ENCODE measurements at places on chromosomes 16 and 17. TPM values are rescaled to one million over a fixed set of nuclear protein-coding genes. Genes with fewer than 3 reads are reported as not detected.
A peak's percentile ranks its signal among the peaks of the same experiment; 100 is the strongest.

- H3K4me3 ChIP-seq, result no peak overlapping the region
- DNase-seq, result no peak
- no peaks in the 10 kb centered on the region for H3K4me1 ChIP-seq
- no peaks in the 10 kb centered on the region for H3K36me3 ChIP-seq
These were observed 78.8 kb upstream of the DOC2B start for GRCh38 chr17:260031-260791.

DNA sequence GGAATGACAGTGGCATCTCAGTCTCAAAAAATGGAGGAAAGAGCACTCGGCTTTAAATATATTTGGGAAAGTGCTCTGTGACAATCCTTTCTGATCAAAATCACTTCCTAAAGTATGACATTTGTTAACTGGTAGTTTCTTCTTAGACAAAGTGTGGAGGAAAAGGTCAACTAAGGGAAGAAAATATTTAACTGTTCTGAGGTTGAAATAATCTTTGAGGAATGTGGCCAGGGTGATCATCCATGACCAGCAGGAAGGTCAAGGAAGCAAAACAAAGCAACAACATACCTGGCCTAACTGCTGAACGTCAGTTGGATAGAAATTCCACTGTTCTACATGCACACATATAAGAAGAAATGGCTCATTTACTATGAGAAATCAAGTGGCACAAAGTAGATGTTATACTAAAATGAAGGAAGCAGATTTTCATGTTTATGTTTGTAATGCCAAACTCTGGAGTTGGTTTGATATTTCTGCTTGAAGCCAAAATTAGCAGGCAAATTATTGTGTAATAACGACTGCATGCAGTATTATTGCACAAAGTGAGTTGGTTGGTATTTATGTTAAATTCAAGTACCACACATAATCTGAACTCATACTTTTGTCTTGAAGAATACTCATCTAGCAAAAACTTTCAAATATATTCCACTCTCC is 87.3 kb upstream of the CORO6 start:
- H3K36me3 ChIP-seq, result no peaks in the 10 kb centered on the region
- peak; percentile 73 for DNase-seq
- peak overlapping the region; percentile 81 for H3K27ac ChIP-seq
- H3K27me3 ChIP-seq, result no peaks in the 10 kb centered on the region
- H3K4me1 ChIP-seq, result peaks cover 40% of the 10 kb centered on the region
- H3K4me3 ChIP-seq, result peak overlapping the region; percentile 2

DNA sequence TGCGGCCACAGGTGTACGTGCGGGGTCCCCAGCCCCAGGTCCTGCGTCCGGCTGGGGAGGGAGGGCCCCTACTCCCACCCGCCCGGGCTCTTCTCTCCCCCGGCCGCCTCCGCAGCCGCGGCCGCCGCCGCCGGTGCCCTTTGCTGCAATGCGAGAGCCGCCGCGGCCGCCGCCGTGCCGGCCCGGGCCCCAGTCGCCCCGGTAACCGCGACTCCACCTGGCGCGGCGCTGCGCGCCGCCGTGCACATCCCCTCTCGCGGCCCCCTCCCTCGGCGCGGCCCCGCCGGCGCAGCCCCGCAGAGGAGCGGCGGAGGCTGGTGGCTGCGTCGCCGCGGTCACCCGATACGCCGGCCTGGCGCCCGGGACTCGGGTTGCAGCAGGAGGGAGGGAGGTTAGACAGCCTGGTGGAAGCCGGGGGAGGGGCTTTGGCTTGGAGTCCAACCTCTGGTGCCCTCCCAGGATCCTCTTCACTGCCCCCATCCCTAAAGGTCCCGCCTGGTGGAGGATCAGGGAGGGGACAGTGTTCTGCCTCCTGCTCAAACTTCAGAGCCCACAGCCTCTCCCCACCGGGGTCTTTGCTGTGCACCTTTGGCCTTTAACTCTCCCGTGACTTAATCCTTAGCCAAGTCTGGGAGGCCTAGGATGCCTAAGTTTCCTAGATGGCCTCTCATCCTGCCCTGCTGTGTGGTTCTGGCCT is 32.9 kb downstream of the SRCIN1 start:
- peak overlapping the region; percentile 54 for H3K4me3 ChIP-seq
- H3K27ac ChIP-seq, result no peak overlapping the region
- no peaks in the 10 kb centered on the region for H3K27me3 ChIP-seq
- H3K4me1 ChIP-seq, result peaks cover 11% of the 10 kb centered on the region
- no peaks in the 10 kb centered on the region for H3K36me3 ChIP-seq
- DNase-seq, result no peak

GRCh38 chr17:7930841-7931631 is 710 bp downstream of the TRAPPC1 start:
- no peaks in the 10 kb centered on the region for H3K36me3 ChIP-seq
- H3K4me1 ChIP-seq, result peaks cover 11% of the 10 kb centered on the region
- no peak for DNase-seq
- no peak overlapping the region for H3K27ac ChIP-seq
- peak overlapping the region; percentile 88 for H3K4me3 ChIP-seq

- no peak for DNase-seq
- no peak overlapping the region for H3K4me3 ChIP-seq
- no peaks in the 10 kb centered on the region for H3K27me3 ChIP-seq
- H3K36me3 ChIP-seq, result no peaks in the 10 kb centered on the region
- no peaks in the 10 kb centered on the region for H3K4me1 ChIP-seq
These were observed 22.4 kb upstream of the CBX4 start for GRCh38 chr17:79861413-79862216.

DNA sequence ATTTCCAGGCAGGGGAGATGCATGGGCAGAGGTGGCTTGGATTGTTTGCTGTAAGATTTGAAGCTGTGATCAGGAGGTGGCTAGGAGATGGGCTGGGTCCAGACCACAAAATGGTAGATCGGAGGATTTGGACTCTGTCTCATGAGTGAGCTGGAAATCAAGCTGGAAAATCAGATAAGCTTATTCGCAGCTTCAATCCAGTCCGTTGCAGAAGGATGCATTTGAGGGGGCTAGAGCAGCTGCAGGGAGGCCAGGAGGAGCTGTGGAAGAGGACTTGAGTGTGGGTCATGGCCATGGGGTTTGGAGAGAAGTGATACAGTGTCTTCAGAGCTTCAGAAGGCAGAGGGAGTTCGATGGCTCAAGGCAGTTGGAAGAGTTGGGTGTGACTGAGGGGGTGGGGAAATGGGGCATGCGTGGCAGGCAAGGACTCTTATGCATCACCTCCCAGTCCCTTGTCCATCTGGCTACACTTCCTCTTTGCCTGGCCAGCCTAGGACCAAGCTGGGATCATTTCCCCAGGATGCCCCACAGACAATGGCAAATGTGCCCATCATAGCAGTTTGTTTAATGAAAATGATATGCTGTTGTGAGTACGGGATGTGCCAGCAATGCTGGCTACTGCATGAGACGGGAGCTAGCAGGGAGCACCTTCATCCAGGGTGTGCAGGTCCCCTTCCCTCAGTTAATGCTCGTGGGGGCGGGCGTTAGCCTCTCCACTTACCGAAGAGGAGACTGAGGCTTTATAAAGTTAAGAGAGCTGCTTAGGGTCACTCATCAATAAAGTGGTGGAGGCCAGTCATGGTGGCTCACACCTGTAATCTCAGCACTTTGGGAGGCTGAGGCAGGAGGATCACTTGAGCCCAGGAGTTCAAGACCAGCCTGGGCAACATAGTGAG is 20.6 kb downstream of the QPRT start:
- H3K4me3 ChIP-seq, result no peak overlapping the region
- peak; percentile 35 for DNase-seq
- H3K27ac ChIP-seq, result no peak overlapping the region

Gene CCDC40
- 11.0 TPM for total RNA-seq

DNA sequence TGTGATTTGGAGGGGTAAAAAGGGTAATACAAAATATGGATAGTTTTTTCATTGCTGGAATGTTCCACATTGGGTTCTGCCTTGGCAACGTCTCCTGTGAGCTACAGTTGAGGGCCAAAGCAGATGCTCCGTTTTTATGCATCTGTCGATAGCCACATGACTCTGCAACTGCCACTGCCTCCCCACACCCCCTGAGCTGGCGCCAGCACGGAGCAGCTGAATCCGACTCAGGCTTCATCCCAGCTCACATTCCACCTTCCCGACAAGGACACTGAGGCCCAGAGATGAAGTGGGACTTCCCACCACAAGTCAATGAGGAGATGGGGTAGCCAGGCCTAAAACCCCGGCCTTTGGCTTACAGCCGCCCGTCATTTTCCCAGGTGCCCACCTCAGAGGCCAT is 334.1 kb downstream of the CDH13 start:
- H3K4me1 ChIP-seq, result no peaks in the 10 kb centered on the region
- H3K27ac ChIP-seq, result no peak overlapping the region
- H3K4me3 ChIP-seq, result no peak overlapping the region
- H3K27me3 ChIP-seq, result peaks cover 27% of the 10 kb centered on the region

DNA sequence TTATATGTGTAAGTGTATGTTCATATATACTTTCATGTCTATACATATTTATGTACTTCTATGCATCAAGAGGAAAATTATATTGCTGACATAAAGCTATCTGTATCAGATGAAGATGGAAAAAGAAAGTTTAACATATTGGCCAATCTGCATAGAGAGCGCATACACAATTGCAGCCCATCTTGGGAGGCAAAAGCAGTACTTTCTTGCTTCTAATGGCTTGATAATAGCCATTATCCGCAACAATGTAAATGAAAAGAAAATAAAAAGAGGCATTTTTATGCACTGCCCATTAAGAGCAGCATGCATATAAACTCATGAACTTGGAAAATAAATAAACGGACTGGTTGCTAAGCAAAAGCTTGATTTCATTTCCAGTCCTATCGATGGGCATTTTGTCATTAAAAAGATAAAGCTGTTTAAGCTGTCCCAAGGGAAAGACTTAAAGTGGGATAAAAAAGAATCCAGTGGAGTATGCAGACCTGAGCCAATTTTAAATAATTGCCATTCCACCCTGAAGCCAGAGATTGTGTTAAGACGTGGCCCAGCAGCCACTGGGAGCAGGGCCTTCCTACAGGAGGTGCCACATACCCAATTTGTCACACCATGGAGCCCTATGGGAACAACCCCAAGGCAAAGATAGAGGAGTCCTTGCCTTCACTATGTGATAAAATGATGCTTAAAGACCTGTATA is 183.6 kb upstream of the CDH11 start:
- no peaks in the 10 kb centered on the region for H3K36me3 ChIP-seq
- no peak for DNase-seq
- H3K27ac ChIP-seq, result no peak overlapping the region
- H3K4me1 ChIP-seq, result no peaks in the 10 kb centered on the region

Gene PAQR4
- 33.6 TPM for total RNA-seq

Gene ATP6V0C
- total RNA-seq, result 205 TPM

GRCh38 chr16:85820604-85821372 is 21.3 kb downstream of the COX4I1 start:
- H3K27ac ChIP-seq, result no peak overlapping the region
- peaks cover 73% of the 10 kb centered on the region for H3K27me3 ChIP-seq
- no peaks in the 10 kb centered on the region for H3K36me3 ChIP-seq
- no peak overlapping the region for H3K4me3 ChIP-seq
- peak; percentile 8 for DNase-seq
- no peaks in the 10 kb centered on the region for H3K4me1 ChIP-seq

Measured in PC-9 (cell line).